Activated CD4-positive, CD25-positive, alpha-beta regulatory T cell treated with anti-CD3 and anti-CD28 coated beads, Interleukin-2, amount 50 U/mL, for 24 hours (primary cell): ENCODE measurements at places on chromosomes 1 and 21.

DNA sequence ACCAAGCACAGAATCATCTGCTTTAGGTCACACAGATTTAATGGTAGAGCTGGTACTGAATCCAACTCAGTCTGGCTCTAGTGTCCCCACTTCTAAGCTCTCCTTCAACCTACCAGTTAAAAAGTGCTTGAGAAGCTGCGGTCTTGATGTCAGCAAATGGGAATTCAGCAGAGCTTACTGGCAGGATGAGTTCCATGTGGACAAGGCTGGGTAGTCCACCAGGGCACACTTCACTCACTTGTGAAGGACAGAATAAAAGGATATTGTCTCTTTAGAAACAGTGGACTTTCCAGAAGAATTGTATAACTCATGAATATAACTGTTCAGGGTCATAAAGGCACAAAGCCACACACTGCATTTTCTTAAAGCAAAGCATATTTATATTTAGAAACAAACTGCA lies 35.1 kb upstream of the GUCA2B start:
- ATAC-seq: no peak

DNA sequence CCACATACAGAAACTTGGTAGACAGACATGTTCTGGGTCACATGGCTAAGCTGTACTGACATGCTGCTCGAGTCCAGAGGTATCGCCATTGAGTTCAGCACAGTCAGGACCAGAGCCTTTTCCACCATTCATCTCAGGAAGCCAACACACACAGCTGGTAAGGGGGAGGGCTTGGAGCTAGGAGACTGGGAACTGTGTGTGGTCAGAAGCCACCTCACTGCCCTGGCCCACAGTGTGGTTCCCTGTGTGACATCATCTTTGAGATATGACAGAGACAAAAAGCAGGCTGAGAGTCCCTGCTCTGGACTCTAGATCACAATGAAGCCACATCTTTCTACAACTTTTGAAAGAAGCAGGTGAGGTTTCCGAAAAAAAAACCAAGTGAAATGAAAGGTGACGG lies 107.2 kb downstream of the SIM2 start:
- ATAC-seq: no peak

DNA sequence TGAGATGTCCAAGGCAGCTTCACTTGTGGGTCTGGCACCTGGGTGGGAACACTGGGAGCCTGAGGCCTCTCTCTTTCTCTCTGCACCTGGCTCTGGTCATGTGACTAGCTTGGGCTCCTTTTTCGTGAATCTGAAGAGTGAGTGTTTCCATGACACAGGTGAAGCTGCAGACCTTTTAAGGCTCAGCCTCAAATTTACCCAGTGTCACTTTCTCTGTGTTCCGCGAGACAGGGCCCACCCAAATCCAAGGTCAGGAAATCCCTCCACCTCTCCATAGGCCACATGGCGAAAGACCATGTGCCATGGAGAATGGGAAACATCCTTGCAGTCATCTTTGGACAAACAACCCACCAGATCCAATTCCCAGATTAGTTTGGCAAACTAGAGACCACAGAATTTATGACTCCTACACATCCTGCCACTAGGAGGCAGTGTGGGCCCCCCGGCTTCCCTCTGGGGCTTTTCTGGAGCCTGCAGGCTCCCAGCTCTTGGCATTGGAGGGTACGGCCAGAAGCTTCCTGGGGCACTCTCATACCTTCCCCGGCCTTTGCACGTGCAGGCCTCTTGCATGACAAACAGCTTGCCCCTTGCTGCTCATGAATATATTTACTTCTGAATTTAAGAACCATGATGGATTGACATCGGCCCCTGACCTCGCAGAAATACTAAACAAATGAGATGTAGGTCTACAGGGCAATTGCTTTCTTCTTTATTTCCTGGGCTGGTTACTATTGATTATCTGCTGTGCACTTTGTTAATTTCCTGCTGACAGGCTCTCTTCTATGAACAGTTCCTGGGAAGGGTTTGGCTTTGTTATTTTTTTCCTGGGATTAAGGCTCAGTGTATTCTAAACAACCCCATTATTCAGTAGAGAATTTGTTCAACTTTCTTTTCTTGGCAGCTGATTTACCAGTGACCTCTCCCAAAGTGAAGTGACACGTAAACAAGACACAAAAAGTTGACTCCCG lies 180.7 kb downstream of the KAZN start:
- no peak for ATAC-seq

DNA sequence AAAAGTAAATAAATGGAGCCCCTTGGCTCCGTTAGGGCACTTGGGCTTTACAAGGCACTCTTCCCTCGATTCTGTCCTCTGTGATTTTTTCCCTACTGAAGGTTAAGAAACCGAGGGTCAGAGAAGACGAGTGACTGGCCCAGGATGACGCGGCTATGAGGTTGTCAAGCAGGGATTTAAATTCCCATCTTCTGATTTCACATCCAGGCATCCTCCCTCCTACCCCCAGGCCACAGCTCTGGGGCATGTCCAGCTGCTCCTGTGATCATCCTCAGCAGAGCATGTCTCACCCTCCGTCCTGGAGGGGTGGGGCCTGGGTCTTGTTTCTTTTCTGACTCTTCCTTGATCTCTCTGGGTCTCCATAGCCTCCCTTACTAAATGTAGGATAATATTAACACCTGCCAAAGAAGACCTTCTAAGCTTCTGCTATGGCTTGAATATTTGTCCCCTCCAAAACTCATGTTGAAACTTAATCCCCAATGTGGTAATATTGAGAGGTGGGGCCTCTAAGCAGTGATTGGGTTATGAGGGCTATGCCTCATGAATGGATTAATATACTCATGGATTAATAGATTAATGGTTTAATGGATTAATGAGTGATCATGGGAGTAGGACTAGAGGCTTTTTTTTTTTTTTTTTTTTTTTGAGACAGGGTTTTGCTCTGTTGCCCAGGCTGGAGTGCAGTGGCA lies 4.6 kb downstream of the CRYBG2 start:
- ATAC-seq: no peak

DNA sequence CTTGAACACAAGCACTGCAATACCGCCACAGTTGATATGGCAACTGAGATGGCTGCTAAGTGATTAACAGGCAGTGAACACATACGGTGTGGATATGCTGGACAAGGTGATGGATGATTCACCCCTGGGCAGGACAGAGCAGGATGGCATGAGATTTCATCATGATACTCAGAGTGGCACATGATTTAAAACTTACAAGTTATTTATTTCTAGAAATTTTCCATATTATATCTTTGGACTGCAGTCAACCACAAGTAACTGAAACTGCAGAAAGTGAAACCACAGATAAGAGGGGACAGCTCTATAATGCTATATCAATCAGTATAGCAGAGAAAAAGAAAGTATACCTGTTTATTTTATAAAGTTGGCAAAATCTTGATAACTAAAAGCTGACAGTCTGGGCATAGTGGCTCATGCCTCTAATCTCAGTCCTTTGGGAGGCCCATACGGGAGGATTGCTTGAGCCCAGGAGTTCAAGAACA lies 47.9 kb downstream of the PHACTR4 start:
- peak; percentile 83 for ATAC-seq

DNA sequence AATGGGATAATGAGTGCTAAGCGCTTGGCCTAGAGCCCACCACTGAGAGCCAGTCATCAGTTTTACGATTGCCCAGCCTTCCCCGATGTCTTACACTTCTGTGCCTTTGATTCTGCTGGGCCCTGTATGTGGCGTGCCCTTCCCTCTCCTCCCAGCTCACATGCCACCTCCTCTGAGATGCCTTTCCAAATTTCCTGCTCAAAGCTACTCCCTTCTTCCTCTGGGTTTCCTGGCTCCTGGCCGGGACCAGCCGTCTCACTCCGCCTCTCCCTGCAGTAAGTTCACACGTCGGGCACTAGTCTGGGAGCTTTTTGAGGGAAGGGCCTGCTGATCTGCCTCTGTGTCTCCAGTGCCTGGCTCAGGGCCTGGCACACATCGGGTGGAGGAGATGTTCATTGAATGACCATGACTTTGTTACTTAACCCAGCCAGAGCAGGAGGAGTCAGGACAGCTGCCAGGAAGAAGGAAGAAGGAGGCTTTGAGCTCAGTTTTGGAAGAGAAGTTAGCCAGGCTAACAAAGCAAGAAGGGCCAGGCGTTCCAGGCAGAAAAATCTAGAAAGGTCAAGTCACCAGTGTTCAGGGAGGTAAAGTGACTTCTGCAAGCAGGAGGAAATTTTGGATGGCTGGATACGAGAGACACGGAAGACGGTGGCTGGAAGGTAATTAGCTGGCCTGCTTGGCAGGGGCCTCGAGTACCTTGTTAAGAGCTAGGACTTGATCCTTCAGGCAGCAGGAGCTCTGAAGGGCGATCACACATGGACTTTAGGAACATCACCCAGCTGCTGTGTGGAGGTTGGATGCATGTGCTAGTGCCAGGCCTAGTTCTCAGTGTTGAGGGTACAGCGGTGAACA lies 63.6 kb downstream of the EPHB2 start:
- ATAC-seq: no peak

DNA sequence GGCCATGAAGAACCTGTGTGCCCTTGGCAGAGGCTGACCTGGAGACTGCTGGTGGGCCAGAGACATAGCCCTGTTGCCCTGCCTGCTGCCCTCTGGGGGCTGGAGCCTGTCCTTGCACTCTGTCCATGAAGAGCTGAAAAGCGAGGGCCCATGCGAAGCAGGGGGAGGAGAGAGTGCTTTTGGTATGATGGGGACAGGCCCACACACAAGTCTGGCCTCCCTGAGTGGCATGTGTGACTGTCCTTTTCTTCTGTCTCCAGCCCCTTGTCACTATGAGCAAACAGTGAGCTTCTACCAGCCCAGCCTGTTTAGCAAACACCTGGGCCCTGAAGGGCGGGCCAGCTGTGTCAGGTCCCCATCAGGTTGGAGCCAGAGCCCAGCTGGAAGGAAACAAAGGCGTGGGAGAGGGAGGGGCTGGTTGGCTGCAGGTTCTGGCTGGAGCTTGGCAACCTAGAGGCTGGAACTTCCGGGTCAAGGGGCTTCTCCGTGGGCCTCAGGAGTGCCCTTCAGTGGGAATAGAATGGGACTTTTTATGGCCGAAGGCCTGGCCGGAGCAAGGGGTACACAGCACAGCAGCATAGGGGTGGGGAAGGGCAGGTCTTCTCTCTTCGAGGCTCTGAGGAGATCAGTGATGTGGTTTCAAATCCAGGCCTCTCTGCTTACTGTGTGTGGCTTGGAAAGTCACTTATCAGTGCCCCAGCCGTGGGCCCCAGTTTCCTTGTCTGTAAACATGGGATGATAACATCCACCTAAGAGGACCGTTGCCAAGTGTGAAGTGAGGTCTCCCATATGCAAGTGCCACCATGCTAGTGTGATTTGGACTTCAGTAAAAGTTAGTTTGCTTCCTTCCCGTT lies 14.3 kb downstream of the QSOX1 start:
- ATAC-seq: peak; percentile 51

- ATAC-seq: peak; percentile 64
Measured at GRCh38 chr1:206457408-206458120, 12.7 kb upstream of the IKBKE start.

DNA sequence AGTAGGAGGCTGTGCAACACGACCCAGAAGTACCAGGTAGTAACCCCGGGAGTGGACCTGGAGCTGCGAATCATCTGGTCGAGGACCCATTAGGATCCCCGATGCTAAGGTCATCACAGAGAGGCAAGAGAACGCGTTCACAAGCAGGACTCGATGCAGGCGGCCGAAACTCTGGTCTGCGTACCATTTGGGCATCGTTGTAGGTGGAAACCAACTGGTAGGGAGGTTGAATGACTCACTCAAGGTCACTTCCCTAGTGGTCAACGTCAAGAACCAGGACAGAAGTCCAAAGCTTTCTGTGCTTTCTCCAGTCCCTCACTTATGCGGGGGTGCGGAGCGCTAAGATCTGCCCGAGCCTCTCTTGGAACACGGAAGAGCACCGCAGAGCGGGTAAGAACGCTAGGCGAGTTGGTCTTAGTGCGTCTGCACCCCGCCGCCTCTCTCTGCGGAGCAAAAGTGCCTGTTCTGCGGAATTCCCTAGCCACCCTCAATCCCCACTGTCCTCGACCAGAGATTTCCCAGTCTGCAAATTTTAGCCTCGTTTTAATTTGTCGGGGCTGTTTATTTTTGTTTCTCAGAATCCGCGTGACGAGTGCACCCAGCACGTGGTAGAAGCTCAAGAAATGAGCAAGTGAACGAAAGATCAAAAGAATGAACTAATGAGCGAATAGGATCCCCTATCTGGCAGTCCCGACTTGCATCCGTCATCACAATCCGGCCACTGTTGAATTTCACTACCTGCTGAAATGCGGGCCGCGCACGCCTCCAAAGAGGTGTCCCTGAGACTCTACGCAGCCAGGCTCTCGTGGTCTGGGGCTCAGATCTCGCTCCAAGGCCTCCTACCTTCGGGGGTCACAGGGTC lies 12.2 kb downstream of the HLX start:
- no peak for ATAC-seq

DNA sequence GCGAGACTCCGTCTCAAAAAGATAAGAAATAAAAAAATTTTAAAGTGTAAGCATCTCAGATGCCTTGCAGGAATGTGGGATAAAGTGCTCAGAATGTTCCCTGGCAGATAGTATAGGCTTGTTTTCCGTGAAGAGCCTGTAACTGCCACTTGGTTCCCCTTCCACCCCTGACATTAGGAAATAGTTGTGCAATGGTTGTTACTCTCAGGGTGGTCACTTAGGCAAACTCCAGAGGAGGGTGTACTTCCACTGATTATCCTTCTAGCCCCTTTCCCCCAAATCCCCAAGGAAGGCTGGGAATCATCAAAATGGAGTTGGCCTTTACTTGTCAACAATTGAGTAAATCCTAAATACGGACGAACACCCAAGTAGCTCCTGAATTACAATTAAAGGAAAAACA lies 10.4 kb downstream of the RPL11 start:
- no peak for ATAC-seq

DNA sequence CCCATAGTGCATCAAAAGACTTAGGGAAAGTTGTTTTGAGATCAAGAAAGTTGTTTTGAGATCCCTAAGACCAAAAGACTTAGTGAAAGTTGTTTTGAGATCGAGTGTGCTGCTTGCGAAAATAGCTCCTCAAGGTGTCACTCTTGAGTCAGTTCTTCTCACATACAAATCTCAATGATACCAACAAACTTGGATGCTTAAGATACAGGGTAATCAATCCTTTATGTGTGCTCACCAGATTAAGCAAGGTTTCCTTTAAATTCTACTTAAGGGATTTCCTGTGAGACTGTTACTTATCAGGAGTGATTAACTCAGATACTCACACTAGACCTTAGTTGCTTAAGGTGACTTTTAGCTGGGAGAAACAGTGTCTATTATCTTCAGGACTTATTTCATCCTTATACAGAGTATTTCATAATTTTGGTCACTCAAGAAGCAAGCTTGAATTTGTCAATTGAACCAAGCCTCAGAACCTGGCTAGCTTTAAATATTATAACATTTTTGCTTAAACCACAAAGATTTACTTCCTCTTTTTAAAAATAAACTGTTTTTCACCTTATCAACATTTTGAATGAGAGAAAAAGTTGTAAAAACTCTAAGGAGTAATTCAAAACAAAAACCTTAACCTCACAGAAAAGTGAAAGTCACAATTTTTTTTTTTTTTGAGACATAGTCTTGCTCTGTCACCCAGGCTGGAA lies 8.0 kb upstream of the RLF start:
- no peak for ATAC-seq

DNA sequence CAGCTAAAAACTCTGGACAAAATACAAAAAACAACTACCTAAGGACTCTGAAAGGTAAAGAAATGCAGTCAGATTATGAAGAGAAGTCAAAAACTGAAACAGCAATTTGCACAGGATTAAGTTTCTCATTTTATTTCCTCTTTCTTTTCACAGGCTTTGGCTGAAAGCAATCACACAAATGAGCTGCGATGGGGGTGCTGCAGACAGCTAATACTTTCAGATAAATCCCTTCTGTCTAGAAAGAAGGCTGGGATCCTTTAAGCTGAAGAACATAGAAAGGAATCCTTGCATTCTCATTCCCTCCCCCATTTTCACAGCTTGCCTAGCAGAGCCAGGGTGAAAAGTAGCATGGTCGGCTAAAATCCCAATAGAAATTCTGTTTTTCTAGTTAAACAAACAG lies 32.0 kb upstream of the PRDX6 start:
- no peak for ATAC-seq
